ENCODE measurements at places on chromosomes 5 and 9.

DNA sequence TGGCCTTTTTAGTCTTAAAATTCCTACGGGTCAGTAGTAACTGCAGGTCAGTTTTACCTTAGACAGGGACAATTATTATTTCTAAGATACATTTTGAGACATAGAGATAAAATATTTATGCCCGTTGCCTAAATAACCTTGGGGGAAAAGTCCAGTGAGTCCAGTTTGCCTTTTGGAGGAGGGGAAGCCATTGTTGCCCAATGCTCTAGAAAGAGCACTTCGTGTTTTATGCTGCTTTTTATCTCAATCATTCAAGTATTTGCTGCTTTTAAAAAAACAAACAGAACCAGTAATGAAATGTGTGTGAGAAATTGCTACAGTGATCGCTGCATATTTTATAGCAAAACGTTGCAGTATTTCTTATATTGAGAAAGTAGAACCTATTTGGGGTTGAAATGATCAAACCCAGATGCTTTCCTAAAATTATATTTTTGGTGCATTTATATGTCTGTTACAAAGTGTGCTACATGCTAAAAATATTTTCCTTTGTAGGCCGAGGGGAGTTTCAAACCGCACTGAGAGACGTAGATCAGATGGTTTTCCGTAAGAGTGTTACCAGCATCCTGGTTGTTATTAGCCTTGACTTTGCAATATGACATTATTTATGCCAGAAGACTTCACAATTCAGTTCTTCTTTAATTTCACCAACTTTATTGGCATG lies 266.8 kb downstream of the AOPEP start:
- no peak for DNase-seq

DNA sequence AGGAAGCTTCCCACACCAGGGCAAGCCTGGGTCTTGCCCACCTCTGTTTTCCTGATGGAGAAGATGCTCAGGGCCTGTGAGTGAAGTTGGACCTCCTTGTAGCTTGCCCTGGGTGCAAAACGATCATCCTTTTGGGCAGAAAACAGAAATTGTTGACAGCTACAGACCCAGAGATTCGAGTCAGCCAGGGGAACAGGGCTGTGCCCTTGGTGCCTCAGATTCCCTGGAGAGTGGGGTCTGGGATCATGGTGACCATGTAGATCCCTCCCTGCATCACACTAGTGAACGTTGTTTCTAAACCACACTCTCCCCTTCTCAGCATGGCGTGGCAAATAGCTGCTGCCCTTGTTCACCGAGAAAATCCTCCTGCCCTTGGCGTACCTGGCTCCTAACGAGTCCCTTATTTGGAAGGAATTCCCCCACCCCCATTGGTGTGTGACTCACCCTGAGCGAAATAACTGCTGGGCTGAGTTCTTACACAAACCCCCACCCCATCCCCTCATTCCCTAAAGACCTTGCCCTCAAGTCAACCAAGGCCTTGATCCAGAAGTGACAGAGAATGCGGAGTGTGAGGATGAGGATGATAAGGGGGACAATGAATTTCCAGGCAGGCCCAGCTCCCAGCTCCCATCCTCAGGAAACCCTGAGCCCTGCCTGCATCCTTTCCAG lies 1.1 kb upstream of the DCANP1 start:
- DNase-seq, result no peak

- no peak for DNase-seq
Observed at GRCh38 chr5:111584651-111585050, 72.3 kb upstream of the STARD4 start.

- no peak for DNase-seq
Observed at GRCh38 chr5:139138809-139139208, 59.4 kb downstream of the SIL1 start.

GRCh38 chr5:113807427-113807991 lies 294.0 kb downstream of the YTHDC2 start:
- no peak for DNase-seq
